ENCODE measurements at places on chromosomes 5 and 9.

DNA sequence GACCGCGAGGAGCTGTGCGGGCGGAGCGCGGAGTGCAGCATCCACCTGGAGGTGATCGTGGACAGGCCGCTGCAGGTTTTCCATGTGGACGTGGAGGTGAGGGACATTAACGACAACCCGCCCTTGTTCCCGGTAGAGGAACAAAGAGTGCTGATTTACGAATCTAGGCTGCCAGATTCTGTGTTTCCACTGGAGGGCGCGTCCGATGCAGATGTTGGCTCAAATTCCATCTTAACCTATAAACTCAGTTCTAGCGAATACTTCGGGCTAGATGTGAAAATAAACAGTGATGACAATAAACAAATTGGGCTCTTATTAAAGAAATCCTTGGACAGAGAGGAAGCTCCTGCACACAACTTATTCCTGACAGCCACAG lies 590 bp downstream of the PCDHA6 start:
- DNase-seq = no peak

DNA sequence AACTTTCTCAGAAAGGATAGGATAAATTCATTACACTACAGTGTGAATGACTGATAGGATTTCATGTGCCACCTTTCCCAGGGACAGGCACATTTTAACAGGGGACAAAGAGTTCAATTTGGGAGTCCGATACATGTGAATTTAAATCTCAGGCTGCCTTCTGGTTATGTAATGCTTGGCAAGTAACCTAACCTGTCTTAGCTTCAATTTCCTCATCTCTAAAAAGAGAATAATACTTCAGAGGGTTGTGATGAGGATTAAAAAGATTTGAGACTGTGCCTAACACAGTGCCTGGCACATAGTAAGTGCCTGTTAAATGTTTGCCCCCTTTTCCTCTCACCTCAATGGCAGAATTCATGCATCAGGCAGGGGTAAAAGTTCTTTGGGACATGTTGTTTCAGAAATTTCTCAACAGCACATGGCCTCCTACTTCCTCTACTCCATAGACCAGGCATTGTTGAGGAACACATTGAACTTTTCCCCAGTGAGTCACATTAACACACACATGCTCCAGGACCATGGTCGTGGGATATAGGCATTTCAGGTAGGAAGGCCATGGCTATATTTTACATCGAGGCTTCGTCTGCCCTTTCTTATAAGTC lies 94.6 kb upstream of the EGFLAM start:
- peak; percentile 10 for DNase-seq

GRCh38 chr5:7822449-7822848 lies 28.5 kb downstream of the CFAP90 start:
- DNase-seq = no peak

DNA sequence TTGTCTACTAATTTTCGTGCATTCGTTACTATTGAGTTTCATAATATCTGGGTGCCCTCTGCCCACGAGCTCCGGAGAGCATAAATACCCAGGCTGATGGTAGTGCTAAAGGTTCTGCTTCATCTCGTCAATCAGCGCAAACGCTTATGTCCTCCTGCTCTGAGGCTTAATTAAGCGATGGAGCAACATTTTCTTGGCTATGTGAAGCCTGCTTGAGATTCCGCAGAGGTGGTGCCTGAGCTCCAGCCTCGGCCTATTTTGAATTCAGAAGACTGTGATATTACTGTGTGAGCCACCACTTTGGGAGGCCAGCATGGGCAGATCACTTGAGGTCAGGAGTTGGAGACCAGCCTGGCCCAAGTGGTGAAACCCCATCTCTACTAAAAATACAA lies 44.8 kb downstream of the ANXA2R start:
- no peak for DNase-seq

DNA sequence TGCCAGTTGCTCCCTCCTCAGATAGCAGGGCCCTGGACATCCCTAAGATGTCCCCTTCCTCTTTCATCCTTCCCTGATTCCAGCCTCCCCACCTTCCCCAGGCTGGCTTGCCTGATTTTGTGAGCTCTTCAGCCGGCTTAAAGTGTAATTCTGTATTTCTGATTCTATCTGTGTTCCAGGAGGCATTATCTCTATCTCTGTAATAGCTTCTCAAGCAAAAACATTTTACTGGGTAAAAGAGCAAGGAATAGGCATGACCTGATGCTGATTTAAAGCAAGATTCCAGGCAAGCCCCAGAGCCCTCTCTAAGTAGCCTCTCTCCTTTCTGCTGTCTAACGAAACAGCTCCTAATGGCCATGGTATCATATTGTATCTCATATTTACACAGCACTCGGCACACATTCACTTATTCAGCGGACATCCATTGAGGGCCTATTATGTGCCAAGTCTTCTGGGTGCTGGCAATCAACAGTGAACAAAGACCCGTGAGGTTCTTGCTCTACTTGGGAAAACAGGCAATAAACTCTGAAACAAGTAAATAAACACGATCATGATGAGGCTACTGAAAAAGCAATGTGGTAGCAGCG lies 100.9 kb upstream of the MSX2 start:
- no peak for DNase-seq

GRCh38 chr9:130414081-130414731 lies 30.6 kb upstream of the ASS1 start:
- no peak for DNase-seq
